ENCODE measurements at places on chromosomes 7 and 10.

- peak; percentile 54 for DNase-seq
These were observed 183.6 kb downstream of the TCF7L2 start for GRCh38 chr10:113133497-113134115.

- peak; percentile 50 for DNase-seq
These were observed 190.1 kb upstream of the GDF10 start for GRCh38 chr10:47109906-47110305.

DNA sequence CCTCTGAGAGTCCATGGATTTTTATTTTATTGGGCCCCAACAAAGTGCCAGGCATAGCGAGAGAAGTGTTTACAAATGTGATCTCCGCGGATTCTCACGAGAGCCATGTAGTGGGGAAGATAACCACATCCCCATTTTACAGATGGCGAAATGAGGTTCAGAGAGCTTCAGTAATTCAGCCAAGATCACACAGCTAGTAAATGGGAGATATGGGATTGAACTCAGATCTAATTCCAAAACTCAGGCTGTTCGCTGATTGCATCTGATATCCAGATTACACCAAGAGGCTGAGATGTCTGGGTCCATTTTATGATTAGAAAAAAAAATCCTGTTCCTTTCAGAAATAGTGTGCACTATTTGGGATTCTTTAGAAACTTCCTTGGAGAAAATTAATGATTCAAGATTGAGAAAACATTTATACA is 1.3 kb downstream of the FAS start:
- no peak for DNase-seq

- no peak for DNase-seq
These were observed 94.4 kb upstream of the STEAP4 start for GRCh38 chr7:88401009-88401623.

- DNase-seq, result no peak
These were observed 104.1 kb downstream of the DOCK1 start for GRCh38 chr10:127009366-127009765.

DNA sequence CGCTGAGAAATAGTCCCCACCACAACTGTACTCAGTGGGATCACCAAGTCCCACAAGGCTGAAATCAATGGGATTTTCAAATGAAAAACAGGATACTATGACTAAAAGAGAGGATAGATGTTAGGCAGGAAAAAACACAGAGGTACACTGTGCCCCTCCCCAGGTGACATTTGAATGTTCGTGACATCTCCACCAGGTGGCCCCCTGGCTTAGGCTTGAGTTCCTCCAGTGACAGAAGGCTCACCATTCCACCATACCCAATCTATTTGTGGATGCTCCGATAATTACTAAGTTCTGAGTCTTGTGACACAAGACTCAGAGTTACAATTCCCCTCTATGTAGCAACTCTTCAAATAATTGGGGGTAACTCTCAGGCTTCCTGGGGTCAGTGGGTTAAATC is 77.5 kb upstream of the KCNMA1 start:
- DNase-seq, result no peak

DNA sequence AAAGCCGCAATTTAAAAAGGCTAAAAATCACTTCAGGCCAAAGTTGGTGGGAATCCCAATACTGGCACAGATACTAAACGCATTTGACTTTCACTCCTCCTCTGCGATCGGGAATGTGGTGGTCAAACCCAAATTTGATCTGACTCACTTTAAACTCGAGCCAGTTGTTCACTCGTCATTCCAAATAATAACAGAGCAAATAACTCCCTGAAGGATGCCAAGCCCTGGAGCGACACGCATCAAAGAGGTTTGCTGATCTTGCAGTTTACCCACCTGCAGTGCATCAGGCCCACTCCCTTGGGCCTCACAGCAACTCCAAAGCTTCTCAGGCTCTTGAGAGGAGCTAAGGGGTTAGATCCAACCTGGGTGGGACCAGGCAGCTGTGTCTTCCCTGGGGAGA is 12.2 kb downstream of the PTN start:
- DNase-seq, result no peak

DNA sequence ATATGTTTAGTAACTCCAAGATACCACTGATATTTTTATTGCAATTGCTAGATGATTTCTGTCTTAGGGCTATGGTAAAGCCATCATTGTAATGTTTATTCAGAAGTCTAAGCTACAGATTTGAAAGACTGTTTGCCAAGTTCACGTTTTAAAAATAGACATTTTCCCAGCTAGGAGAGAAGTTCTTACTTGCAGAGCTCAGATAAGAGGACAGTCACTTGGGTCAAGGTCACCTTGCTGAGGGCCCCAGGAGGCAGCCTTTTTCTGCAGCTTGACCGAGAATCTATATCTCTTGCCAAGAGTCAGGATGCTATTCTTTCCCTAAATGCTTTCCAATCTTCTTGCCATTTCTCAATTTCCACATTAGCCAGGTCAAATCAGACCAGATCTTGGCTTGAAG is 1011.2 kb downstream of the KCNMA1 start:
- DNase-seq, result no peak

DNA sequence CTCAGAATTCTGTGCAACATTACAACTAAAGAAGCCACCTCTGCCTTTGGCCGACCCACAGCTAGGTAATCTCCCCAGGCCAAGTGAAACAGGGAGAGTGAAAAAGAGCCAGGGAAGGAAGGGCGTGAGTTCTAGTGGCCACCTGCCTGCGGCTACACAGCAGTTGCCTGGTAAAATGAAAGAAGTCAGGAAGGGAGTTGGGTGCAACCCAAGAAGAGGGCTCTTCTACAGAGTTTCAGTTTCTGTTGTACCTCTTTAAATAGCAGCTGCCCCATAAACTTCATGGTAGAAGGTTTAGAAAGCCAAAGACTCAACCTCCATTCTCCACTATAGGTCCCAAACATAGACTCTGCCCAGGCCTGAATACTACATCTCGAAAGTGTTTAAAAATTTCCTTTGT is 76.2 kb upstream of the TMEM168 start:
- DNase-seq, result no peak

DNA sequence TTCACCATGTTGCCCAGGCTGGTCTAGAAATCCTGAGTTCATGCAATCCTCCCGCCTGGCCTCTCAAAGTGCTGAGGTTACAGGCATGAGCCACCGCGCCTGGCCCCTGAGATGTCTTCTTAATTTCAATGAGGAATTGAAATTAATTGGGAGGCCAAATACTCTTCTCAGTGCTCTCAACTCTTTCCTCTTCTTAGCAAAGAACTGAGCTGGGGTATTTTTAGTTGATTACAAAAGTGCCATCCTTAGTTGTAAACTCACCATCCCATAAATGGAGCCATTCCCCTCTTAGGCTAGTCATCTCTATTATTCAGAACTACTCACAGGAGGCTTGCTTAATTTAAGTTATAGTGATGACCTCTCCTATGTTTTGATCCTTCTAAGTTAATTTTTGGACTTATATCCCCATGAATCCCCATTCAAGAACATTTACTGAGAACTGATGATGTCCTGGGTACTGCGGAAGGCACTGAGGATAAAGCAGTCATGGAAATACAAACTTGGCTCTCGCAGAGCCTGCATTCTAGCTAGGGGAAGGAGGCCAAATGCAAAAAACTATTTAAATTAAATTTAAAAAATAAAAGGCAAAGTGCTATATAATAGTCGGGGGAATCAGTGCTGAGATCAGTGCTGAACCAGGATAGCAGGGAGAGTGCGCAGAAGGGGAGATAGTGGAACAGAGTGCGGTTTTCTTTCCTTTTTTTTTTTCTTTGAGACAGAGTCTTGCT is 145.3 kb downstream of the SFMBT2 start:
- DNase-seq, result peak; percentile 23

GRCh38 chr10:63477927-63478326 is 12.2 kb upstream of the JMJD1C start:
- DNase-seq, result no peak

GRCh38 chr7:36985866-36986400 is 261.6 kb upstream of the AOAH start:
- DNase-seq, result no peak

DNA sequence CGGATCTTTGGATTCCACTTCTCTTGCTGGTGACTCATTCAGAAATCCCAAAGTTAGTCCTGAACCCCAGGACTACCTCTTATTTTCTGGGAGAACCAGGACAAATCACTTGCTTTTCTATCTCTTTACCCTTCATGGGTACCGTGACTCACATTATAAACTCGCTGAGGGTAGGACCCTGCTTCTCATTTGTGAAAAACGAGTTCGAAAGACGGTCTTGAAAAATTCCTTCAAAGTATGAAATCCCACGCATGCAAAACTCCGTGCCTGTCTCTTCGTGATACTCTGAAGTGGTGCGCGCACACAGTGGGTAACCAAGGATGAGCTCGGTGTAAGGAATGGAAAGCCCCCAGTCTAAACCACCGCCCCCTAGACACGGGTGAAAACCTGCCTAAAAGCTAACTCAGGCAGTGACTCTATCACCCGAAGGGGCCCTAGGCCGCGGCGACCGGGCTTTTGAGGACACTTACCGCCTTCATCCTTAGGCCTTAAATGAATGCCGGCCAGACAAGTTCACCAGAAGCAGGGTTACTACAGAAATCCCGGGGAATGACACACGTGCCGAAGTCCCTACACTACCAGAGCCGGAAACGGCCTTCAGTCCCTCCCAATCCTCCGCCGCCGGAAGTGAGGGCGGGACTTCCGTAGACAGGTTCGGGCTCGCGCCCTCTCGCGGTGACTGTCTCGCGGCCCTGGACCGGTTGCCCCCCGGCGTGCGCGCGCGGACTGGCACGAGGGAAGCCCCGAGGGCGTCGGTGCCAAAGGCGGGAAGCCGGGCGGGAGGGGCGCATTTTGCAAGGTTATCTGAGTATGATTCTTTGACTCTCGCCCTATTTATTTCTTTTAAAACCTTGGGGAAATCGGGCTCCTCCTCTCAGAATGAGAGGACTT is at the start of gene NOC3L:
Gene NOC3L (minus strand): TSS at position 580 of the 891 bp plus-strand sequence. CDS start 101 bp downstream, at position 479.
- peak; percentile 96 for DNase-seq

- no peak for DNase-seq
These were observed 271.7 kb downstream of the BICC1 start for GRCh38 chr10:58784361-58784760.

DNA sequence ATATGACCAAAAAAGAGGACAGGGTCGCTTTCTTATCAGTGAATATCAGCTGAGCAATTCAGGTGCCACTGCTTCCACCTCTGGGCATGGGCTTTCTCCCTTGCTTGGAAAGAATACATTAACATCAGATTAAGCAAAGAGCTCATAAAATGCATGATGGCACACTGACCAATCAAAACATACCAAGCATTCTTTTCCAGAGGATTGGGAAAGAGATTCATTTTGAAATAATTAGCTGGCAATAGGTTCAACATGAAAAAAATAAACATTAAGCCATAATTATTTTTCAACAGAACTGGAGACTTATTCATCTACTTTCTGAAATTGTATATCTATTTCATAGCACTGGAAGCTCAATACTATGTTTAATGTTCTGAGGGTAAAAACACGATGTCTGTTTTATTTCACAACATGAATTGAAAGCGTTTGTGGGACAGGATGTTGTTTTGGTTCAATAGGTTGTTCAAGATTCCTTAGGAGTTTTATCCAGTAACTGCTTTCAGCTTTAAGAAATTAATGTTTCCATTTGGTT is 53.2 kb downstream of the TFAM start:
- no peak for DNase-seq

- DNase-seq, result no peak
These were observed 9.8 kb downstream of the ARHGAP12 start for GRCh38 chr10:31918671-31919409.

- no peak for DNase-seq
These were observed 84.0 kb downstream of the SORBS1 start for GRCh38 chr10:95477175-95477520.

GRCh38 chr7:89183712-89184111 is 388.2 kb upstream of the TEX47 start:
- DNase-seq, result peak; percentile 12

DNA sequence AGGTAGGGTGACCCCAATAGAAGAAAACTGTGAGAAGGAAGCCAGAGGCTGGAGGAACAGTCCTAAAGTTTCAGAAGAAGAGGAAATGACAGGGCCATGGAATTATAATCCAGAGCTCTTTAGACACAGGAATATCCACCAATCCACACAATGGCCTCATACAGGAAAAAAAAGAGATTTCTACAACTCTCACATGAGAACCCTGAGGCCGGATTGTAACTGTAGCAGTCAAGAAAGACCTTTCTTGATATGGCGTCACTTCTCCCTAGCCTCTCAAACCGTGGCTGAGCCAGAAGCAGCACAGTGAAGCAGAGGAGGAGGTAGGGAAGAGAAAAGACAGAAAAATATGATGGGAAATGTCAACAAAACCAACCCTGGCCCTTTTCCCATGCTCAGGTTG is 76.9 kb downstream of the RAPGEF5 start:
- no peak for DNase-seq

- no peak for DNase-seq
These were observed 88.1 kb upstream of the CTBP2 start for GRCh38 chr10:125248489-125248888.

GRCh38 chr10:19832699-19833098 is 16.5 kb downstream of the PLXDC2 start:
- no peak for DNase-seq

DNA sequence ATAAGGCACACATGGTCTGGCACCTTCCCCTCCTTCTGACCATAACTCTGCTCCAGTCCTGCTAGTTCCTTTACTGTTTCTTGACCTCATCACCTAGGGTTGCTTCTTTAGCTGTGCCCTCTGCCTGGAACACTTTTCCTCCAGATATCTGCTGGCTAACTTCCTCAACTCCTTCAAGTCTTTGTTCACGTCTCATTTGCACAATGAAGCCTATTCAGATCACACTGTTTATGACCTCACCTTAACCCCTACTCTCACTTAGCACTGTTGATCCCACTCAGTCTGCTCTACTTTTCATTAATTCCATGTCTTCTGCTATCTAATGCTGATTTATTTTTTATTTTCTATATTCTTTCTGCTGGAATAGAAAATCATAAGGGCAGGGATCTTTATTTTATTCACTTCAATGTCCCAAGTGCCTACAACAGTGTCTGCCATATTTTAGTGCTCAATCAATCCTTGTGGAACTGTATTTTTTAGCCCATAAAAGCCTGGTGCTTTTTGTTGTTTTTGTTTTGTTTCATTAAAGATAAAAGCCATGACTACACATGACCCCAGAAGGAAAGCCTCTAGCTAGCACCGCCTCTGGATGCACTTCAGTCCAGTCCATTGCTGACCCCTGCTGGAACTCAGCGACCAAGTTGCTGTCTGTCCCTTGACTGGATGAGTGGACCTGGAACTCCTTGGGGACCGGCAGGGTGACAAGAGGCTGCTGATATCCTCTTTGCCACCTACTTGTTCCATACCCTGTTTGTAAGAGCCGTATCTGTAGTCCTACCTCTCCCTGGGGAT is 12.3 kb downstream of the KLF14 start:
- DNase-seq, result peak; percentile 62

DNA sequence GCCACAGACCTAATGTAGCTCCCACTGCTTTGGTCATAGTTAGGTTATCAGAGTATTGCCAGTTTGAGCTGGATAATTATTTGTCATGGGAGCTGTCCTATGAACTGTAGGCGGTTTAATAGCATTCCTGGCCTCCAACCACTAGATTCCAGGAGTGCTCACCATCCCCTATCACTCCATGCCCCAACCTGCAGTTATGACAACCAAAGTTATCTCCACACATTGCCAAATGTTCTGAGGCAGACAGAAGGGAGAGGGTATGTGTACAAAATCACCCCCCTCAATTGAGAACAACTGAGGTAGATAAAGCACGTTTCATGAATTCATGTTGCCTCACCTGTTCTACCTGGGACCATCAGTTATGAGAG is 119.0 kb upstream of the CACUL1 start:
- DNase-seq, result no peak

- no peak for DNase-seq
These were observed 97.7 kb upstream of the FAM204A start for GRCh38 chr10:118439824-118440223.
